Activated CD8-positive, alpha-beta memory T cell treated with anti-CD3 and anti-CD28 coated beads for 48 hours (primary cell): ENCODE measurements at places on chromosomes 1 and 21.

- DNase-seq, result no peak
These were observed 47.9 kb downstream of the SMYD3 start for GRCh38 chr1:246459221-246459620.

DNA sequence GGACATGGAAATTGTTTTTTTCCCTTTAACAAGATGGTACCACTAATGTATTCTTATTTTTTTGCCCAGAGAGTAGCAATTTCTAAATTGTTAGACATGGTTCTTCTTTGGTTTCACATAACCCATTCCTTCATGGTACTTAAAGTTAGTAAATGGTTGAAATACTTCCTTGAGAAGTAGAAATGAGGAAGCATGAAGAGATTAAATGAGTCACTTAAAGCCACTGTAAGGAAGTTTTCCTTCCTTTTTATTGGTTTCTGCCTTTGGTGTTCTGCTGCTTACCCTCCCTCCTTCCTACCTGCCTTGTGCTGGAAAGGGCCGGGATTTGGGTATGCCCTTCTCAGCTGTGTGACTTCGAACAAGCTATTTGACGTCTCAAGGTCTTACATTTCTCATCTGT, 101.0 kb downstream of the KIF26B start:
- DNase-seq, result no peak

- DNase-seq, result no peak
These were observed 5.2 kb downstream of the LRRC7 start for GRCh38 chr1:69572921-69573320.

- DNase-seq, result no peak
These were observed 113.8 kb downstream of the UBR4 start for GRCh38 chr1:19096036-19096833.

- DNase-seq, result no peak
These were observed 393.4 kb downstream of the MATN1 start for GRCh38 chr1:30329802-30330557.

GRCh38 chr1:31509124-31510072, 66.9 kb upstream of the TINAGL1 start:
- DNase-seq, result no peak

- DNase-seq, result no peak
These were observed 54.4 kb downstream of the SLC30A7 start for GRCh38 chr1:100950337-100950736.

GRCh38 chr1:41109310-41110197, 88.0 kb upstream of the SLFNL1 start:
- no peak for DNase-seq

- no peak for DNase-seq
These were observed 14.7 kb upstream of the IGFN1 start for GRCh38 chr1:201175820-201176500.

DNA sequence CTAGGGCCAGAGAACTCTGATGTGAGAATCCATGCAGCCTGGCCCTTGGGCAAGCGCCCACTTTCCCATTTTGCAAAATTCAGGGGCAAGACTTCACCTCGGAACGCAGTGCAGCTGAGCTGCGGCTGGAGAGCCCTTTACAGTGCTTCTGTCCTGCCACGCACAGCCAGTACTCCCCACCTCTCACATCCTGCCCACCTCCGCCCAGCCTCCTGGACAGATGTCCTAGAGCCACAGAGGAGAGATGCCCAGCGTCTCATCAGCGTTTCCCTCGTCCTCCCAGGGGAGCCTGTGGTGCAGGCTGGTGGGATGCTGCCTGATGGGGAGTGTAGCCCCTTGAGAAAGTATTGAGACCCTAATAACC, 29.6 kb downstream of the RUNX3 start:
- DNase-seq, result no peak

GRCh38 chr1:31153423-31153822, 86.3 kb downstream of the NKAIN1 start:
- DNase-seq, result no peak

GRCh38 chr1:88175631-88176226, 508.3 kb upstream of the PKN2 start:
- no peak for DNase-seq

DNA sequence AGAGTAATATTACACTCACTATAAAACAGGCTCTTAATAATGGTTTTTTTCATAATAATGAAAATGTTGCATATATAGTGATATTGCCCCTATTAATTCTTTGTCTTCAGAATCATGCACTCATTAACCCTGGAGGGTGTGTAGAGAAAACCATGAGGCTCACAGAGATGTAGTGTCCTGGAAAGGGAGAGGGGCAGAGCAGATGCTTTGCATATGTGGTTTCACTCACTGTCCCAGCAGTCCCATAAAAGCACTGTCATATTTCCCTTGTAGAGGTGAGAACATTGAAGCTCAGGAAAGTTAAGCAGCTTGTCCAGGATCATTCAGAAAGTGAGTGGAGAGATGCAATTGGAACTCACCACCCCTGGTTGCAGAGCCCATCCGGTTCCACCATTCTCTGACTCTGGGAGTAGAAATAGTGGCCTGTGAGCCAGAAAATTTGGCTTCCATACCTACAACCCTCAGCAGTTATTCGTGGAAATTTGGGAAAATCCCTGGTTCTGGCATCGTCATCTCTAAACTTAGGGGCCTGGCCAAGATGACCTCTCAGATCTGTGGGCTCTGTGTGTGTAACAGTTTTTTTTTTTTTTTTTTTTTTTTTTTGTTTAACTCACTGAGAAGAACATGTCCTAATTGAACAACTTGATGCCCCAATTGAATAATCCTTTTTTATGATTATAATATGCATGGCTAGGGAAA, 86.4 kb downstream of the RGL1 start:
- DNase-seq, result no peak

DNA sequence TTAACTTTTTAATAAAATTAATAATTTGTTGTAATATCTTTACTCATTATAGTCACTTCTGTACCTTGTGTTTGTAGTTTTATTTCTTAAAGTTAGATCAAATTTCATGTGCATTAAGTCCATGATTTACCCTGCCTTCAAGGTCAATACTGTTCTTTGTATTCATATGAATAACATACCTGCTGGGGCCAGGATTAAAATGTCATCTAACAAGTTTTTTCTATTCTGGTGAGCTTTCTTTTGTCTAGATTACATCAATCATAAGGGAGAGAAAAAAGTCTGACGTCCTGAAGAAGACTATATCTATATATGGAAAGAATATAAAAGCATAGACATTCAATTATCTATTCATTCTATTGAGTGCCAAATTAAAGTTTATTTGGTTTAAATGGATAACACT, 232.6 kb downstream of the COL11A1 start:
- no peak for DNase-seq

GRCh38 chr1:195898924-195899323, 709.3 kb downstream of the KCNT2 start:
- DNase-seq, result no peak

- DNase-seq, result no peak
These were observed 46.3 kb upstream of the RPL11 start for GRCh38 chr1:23645338-23645737.

DNA sequence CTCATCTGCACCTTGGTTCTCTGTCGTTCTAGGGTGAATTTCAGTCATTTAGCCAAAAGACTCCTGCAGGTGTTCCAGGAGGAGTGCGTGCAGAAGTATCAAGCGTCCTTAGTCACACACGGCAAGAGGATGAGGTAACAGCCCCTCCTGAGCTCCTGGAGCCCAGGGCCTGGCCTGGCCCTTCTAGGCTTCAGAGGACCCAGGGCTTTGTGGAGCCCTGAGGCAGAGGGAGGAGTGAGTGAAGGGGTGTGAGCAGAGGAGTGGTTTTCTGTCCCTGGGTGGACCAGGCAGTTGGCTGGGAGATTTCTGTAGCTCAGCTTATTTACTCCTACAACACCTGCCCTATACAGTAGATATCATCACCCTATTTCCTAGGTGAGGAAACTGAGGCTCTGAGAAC, 15.7 kb upstream of the RASSF5 start:
- no peak for DNase-seq

- DNase-seq, result no peak
These were observed 154.9 kb downstream of the PAPPA2 start for GRCh38 chr1:176617881-176618280.

DNA sequence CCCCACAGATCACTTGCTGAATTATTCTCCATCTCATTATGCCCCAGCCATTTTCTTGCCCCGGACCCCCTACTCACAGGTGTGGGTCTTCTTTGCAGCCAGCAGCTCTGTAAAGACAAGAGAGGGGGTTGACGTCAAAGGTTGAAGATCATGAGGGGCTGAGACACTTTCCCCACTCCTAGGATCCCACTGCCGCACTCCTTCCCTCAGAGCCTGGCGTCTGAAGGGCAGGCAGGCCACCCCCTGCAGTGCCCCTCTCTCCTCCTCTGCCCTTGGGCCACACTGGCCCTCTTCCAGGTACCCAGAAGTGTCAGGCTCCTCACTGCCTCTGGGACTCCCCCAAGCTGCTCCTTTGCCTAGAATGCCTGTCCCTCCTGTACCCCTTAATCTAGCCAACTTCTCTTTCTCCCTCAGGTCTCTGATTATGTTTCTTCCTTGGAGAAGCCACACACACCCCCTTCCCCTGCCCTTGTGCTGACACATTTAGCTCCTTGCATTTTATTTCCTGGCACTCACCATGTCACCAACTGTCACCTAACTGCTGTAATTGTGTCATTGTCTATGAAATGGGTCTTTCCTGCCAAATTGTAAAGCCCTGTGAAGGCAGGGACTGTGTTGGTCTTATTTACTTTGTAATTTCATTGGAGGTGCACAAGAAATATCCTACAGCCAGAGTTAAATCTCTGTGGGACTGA, 2.1 kb downstream of the RORC start:
- no peak for DNase-seq

DNA sequence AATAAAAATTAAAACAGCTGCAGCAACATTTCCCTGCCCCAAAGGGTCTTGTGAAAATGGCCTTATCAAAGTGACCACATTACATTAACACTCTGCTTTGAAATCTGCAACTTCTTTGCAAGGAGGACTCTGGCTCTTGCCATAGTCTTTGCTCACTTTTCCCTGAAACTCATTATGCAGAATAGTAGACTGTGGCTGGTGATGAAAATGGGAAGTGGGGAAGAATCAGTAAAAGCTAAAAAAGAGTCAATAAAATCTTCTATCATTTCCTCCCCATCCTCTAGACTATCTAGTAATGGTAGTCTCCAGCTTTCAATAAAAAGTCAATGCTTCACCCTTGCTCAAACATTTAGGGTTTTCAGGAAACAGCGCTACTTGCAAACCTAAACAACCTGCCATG, 18.6 kb upstream of the NUP133 start:
- no peak for DNase-seq

DNA sequence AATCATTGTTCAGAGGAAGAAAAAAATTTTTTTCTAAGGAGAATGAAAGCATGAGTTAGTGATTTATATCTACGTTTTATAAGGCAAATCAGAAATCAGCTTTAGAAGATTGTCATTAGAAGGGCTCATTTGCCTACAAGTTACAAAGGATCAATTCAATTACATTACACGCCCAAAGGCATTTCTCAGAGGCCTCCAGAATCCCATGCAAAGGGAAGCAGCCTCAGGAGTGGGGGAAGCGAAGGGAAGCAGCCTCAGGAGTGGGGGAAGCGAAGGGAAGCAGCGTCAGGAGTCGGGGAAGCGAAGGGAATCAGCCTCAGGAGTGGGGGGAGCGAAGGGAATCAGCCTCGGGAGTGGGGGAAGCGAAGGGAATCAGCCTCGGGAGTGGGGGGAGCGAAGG, 206.2 kb downstream of the GREM2 start:
- no peak for DNase-seq

GRCh38 chr1:29459620-29459945, 223.3 kb downstream of the PTPRU start:
- no peak for DNase-seq

GRCh38 chr1:91124290-91124985, 102.6 kb upstream of the ZNF644 start:
- no peak for DNase-seq

GRCh38 chr1:202264300-202264699, 70.7 kb downstream of the LGR6 start:
- DNase-seq, result no peak

DNA sequence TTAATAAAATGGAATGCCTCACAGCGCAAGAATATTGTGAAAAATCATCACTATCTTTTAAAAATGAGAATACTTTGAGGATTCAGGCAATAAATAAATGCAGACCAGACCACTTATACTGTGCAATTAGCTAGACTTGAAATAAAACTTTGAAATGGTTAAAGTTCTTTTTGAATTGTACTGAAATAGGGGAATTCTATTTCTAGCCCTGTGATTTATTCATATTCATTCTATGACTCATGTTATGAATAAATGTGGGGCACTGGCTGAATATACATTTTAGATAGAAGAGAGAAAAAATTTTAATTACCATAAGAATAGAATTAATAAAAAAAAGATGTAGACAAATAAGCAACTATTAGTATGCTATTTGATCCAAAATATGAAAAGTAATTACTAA, 16.4 kb upstream of the USP25 start:
- DNase-seq, result no peak

GRCh38 chr1:170355267-170355801, 176.6 kb upstream of the GORAB start:
- no peak for DNase-seq

- no peak for DNase-seq
These were observed 26.8 kb downstream of the GFI1 start for GRCh38 chr1:92459871-92460320.

- DNase-seq, result peak; percentile 68
These were observed at the start of gene DEDD for GRCh38 chr1:161132410-161133219. DEDD (minus strand) TSS chr1:161132667; CDS start chr1:161124462, 8,205 bp downstream.

DNA sequence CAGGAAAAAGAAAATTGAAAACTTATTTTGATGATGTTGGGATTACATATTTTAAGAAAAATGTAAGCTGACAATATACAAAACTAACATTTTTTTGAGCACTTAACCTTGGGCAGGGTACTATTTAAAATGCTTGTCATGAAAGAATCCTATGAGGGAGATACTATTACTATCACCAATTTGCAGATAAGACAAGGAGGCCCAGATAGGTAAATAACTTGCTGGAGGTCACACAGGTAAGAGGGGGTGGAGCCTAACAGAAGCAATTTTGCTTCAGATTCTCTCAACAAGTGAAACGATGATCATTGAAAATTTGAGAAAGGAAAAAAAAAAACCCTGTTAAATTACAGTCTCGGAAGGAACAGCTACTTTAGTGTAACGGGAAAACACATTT, 1.2 kb downstream of the GART start:
- DNase-seq, result no peak

- no peak for DNase-seq
These were observed 375.6 kb upstream of the PRMT6 start for GRCh38 chr1:106680776-106681344.

- no peak for DNase-seq
These were observed 76.7 kb upstream of the RUNX3 start for GRCh38 chr1:25006770-25007169.

- DNase-seq, result no peak
These were observed 40.8 kb upstream of the IGSF3 start for GRCh38 chr1:116708255-116708900.
